OCI-M1 (cell line): ENCODE measurements at places on chromosomes 16 and 17.

- DNase-seq: no peak
Observed at GRCh38 chr16:66359012-66359411, 7.5 kb upstream of the CDH5 start.

DNA sequence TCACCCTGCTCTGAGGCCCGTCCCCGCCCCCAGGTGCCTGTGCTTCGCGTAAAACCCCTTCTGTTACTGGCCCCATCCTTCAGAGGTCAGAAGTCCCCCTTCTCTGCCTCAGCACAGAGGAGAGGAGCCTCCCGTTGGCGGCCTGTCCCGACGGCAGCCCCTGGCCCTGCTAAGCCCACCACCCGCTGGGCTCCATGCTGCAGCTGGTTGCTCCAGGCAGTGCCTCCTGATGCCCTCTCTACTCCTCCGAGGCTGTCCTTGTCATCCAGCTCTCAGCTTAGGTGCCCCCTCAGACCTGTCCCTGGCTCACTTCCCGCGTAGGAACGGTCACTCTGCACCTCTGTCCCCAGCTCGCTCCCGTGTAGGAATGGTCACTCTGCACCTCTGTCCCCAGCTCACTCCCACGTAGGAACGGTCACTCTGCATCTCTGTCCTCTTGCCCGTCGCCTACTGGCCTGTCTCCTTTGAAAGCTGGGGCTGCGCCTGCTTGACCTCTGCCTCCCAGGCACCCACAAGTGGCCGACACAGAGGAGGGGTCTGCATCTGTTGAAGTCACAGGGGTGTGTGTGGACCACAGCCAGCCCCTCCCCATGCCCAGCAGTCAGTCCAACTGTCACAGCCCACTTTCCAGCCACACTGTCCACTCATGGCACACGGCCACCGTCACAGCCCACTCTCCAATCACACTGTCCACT is 31.7 kb upstream of the ZC3H18 start:
- no peak for DNase-seq

DNA sequence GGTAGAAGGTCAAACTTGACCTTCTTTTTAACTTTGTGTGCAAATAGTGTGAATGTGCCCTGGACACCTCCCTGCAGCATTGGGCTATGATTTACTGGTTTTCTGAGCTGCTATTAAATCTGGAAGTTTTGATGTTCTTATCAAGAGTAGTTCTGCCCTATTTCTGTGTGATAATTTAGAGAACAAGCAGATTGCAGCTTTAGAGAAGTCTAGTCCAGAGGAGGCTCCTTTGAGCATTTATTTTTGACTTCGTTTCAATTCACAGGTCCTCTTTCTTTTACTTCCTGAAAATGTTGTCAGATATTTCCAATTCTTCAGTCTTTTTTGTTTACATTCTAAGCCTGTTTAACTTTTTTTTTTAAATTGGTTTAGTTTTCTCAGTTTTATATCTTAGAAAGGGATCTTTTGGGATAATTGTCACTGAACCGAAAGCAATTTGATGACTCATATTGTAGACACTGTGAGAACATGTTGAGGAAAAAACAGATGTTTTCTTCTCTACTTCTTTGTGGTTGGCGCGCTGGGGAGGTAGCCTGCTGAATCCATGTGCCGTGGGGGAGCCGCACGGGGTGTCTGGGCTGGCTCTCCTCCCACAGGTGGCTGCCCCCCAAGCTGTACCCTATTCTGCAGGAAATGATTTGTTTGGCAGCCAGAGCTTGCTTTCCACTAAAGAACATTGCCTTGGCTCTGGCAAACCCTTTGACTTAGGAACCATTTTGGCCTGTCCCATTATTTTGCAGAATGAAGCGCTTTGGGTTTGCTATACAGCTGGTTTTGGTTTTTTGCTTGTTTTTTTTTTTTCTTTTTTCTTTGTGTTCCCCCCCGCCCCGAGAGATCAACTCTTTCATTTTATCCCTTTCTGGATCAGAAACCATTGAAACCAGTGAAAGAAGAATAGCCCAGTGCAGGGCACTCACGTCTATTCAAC is 53.4 kb downstream of the MFSD11 start:
- DNase-seq: peak; percentile 76

GRCh38 chr17:30476726-30477082 is 504 bp upstream of the GOSR1 start:
- peak; percentile 74 for DNase-seq

DNA sequence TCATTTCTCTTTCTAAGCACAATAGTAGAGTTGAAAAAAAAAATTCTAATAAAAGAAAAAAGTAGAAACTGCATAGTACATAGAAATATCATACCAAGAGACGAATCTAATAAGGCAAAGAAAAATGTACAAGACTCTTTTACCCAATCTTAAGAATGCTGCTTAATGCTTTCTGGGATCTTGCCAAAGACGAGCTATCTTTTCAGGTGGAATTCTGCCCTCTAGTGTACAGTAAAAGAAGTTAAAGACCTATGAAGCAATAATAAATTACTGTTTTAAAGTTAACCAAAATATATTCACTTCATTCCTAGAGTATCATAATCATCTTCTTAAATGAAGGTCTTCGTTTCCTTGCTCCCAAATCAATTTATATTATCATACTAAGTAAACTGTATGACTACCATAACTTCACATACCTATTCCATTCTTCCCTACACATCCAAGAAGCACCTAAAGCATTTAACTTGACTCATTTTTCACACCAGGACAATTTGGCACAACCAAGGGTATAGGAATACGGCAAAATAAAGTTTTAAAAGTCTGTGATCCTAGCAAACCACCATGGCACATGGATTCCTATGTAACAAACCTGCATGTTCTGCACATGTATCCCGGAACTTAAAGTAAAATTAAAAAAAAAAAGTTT is 47.7 kb downstream of the CFDP1 start:
- DNase-seq: peak; percentile 86

- DNase-seq: peak; percentile 86
Observed at GRCh38 chr17:7837408-7838088, 3.5 kb downstream of the KDM6B start.

DNA sequence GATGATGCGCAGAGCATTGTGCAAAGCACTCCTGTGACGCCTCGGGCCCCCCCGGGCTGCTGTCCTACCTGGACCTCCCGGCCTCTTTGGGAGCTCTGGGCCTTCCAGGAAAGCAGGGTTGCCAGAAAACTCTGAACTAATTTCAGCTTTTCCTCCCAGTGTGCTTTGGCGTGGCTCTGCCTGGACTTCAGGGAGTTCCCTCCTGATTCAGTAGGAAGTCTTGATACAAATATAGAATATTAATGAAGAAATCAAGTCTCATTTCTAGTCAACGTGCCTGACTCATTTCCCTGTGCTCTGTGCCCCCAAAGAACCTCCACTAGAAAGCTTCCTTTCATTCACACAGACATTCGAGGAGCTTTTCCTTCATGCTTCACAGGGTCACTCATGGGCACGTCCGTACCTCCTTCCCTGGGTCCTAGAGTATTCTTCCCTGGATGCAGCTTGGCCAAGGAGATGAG is 84.0 kb upstream of the NOL11 start:
- no peak for DNase-seq

DNA sequence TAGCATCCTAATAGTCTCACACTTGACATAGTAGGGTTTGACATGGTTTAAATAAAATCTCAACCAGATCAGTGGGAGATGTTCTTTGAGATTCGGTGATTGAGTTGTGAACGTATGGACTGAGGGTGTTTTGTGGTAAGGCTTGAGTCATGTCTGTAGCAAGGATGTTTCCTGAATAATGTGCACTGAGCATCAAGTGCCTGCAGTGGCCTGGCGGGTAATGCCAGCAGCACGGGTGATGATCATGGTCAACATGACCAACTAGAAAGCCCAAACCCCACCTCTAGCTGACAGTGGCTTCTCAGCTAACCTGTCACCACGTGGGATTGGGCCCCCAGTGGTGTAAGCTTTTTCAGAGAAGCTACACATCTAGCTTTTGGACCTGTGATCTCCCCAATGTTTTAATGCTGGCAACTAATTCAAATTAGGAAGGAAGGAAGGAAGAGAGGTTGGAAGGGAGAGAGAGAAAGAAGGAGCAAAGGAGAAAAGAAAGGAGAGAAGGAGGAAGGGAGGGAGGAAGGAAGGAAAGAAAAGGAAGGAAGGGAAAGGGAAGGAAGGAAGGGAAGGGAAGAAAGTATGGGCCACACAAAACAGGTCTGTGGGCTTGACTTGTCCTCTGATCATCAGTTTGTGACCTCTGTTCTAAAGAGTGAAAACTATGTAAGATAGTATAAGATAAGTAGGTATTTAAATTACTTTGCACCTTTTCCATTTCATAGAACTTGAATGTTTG is 55.4 kb downstream of the WWOX start:
- DNase-seq: no peak

GRCh38 chr17:79814974-79815835 is 18.3 kb upstream of the CBX8 start:
- DNase-seq: no peak

GRCh38 chr17:31291820-31292219 is 5.2 kb downstream of the OMG start:
- no peak for DNase-seq

DNA sequence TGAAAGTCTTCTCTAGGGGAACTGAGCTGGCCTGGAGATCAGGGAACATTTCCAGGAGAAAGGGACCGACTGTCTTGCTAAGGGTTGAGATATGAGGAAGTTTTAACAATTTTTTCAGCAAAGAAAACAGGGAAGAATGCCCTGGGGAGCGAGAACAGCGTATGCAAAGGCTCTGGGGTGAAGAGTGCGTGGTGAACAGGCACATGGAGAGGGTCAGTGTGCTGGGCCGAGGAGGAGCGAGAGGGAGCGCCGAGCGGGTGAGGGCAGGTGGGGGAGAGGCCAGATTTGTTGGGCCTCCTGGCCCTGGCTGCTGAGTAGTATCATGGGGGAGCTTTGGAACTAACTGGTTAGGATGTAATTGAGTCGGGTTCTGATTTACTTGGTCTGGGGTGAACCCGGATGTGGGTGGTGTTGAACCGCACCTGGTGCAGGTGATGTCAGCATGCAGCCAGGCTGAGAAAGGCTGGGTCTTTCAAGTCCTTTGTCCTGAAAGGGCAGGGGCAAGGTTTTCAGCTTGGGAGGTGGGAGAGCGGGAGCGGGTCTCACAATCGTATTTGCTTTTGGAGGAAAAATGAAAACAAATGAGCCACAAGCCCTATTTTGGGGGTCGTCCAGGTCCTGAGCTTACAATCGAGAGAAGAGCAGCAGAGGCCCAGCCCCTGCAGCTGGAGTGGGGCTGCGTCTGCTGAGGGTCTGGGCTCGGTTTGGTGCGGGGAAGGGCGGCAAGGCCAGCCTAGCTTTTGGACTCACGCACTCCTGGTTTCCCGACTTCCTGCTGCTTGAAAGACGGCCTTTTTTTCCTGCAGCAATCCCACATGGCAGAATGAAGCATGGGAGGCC is 11.1 kb upstream of the WFDC1 start:
- no peak for DNase-seq

GRCh38 chr17:21199856-21200255 is 14.1 kb downstream of the TMEM11 start:
- no peak for DNase-seq

- DNase-seq: peak; percentile 11
Observed at GRCh38 chr17:82228842-82229697, at the start of gene SLC16A3. Gene SLC16A3, plus strand, starts transcription at chr17:82229042. Its CDS starts 6,967 bp downstream, at chr17:82236009.

DNA sequence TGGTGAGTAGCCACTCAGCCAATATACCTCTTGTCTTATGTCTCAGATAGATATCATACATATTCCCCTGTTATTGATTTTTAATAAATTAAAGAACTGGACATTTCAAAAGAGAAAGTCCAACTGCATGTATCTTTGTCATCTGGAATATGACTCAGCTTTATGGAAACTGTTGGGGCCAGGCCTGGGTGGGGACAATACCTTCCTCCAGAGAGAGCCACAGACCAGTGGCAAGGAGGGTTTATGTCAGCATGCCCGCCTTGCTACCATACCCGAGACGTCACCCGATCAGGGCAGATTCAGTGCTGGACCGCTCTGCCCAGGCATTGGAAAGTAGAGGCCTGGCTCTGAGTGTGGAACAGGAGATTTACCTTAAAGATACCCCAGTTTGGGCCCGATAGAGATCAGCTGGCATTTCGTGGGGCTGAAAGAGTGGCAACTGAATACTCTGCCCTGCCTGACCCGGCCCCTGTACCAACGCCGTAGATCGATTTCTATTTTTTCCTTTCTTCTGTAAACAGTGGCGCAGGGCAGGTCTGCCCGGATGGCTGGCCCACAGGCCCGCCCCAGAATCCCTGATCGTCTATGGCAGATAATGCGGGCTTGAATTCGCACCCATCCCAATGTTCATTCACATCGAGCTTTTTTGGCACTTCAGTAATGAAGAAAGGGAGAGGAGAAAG is 158.6 kb downstream of the SALL1 start:
- DNase-seq: no peak

- no peak for DNase-seq
Observed at GRCh38 chr17:65558683-65559460, 2.6 kb downstream of the AXIN2 start.

- no peak for DNase-seq
Observed at GRCh38 chr16:4123616-4124300, 7.5 kb upstream of the ADCY9 start.

GRCh38 chr16:68629351-68629910 is 15.7 kb upstream of the CDH3 start:
- DNase-seq: no peak

GRCh38 chr16:72400257-72401083 is 228.5 kb upstream of the PMFBP1 start:
- DNase-seq: peak; percentile 61

DNA sequence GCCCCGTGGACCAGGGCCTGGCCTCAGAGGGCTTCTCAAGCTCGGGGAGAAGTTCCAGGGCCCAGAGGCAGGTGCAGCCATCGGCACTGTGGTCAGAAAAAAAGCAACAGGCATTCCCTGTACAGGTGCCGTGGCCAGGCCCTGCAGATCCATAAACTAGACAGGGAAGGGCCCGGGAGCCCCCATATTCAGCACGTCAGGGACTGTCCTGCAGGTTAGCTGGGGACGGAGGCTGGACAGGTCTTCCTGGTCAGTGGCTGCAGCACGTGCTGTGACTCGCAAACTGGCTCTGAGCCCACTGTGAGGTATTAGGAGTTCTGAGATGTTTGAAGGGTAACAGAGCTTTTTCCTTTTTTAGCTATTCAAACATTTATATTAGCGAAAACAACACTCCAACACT is 15.0 kb upstream of the C16orf95 start:
- DNase-seq: no peak

- DNase-seq: no peak
Observed at GRCh38 chr16:88019821-88020515, 68.7 kb downstream of the BANP start.

GRCh38 chr16:79283578-79283977 is 317.0 kb downstream of the MAF start:
- no peak for DNase-seq

- DNase-seq: no peak
Observed at GRCh38 chr17:41505007-41505808, at the start of gene KRT13. Gene KRT13, minus strand, starts transcription at chr17:41505612. Its CDS starts 62 bp downstream, at chr17:41505550.

DNA sequence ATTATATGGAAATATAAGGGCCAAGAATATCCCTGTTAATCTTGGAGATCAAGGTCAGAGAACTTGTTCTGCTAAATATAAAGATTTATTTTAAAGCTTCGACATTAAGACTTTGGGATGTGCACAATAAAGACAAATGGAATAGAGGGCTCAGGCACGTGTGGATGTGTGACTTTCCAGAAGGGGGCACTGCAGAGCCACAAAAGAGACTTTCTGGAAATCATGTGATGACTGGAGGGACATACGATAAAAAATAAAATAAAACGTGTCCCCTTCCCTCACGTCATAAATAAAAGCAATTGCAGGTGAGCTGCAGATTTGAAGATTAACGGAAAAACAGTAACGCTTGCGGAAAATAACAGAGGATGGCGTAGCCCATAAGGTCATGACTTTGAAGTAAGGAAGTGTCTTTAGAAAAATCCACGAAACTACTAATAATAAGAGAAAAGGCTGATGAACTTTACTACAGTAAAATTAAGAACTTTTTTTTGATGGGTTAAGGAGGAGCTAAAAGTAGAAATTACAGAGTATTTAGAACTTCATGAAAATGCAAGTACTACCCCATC is 9.4 kb upstream of the ENGASE start:
- DNase-seq: peak; percentile 48

- DNase-seq: no peak
Observed at GRCh38 chr16:12462426-12463280, 341.0 kb downstream of the CPPED1 start.
